ENCODE measurements at places on chromosomes 1 and 21.

- no peak for DNase-seq
Observed at GRCh38 chr1:44315521-44315920, 39.5 kb downstream of the ERI3 start.

GRCh38 chr1:34794001-34794789 is 1.4 kb downstream of the GJA4 start:
- DNase-seq: no peak

GRCh38 chr1:213277036-213277435 is 226.0 kb downstream of the RPS6KC1 start:
- no peak for DNase-seq

DNA sequence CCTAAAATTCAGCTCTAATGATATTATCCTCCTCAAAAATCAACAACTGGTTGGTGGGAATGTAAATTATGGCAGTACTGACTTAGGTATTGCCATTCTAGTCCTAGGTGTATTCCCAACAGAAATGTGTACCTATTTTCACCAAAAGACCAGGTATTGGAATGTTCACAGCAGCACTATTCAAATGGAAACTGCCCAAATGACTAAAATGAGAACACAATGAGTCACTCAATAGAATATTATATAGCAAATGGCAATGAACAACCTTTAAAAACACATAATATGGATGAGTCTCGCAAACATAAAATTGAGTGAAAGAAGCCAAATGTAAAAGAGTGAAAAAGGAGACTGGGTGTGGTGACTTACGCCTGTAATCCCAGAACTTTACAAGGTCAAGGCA is 44.9 kb downstream of the GADD45A start:
- DNase-seq: no peak

DNA sequence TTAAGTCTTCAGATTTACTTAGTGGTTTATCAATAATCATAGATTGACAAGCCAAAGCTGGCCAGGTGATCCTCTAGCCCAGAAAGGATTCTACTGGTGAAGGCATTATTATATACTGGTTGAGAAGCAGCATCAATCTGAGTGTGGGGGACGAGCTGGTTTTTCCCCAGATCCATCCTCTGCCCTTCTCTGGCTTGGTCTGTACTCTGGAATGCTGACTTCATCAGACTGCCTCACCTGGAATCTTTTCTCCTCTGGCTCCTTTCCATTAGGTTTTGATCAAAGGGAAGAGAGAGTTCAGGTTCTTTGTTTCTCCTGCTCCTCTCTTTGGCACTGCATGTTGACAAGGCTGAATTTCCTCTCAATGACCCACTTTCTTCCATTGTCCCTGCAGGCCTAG is 93.9 kb downstream of the KCTD3 start:
- no peak for DNase-seq

- no peak for DNase-seq
Observed at GRCh38 chr1:53919675-53920066, 25.7 kb downstream of the DIO1 start.

DNA sequence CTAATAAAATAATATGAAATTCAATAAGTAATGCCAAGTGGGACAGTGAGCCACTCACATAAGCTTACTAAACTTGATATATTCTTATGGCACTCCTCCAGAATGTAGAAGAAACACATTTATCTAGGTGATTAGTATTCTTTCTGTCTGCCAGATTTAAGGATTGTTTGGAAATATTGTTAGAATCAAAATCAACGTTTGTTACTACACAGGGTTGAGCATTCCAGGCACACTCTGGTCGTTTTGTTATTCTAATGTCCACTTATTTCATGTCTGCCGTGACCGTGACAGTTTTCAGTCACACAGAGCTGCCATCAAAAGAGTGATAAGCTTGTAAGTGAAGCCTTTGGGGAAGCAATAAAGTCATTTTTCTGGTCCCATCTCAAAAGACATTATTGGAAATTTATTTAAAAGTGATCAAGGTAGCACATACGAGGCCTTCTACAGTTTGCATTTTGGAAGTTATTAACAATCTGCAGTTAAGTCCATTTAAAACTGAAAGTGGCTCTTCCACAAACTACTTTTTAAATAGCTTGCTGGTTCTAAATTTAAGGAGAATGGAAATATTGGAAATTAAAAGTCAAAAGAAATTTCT is 38.0 kb downstream of the NFIA start:
- no peak for DNase-seq

DNA sequence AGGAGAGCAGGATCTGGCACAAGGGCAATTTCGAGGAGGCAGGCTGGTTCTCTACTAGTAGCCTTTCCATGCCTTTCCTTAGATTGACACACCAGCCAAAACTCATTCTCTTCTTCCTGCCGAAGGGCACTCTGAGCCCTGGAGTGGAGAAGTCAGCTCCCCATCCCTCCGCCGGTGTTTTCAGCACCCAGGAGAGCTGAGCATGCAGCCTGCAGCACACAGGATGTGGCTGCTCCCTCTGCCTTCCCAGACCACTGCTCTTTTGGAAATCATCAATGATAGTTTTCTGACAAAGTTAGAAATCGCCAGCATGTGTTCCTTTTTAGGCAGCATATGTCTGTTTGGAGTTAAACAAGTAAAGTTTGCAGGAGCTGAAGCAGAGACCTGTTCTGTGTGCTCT is 11.7 kb downstream of the RNU5D-1 start:
- DNase-seq: no peak

GRCh38 chr1:65471213-65471833 is 50.9 kb downstream of the LEPR start:
- DNase-seq: no peak

DNA sequence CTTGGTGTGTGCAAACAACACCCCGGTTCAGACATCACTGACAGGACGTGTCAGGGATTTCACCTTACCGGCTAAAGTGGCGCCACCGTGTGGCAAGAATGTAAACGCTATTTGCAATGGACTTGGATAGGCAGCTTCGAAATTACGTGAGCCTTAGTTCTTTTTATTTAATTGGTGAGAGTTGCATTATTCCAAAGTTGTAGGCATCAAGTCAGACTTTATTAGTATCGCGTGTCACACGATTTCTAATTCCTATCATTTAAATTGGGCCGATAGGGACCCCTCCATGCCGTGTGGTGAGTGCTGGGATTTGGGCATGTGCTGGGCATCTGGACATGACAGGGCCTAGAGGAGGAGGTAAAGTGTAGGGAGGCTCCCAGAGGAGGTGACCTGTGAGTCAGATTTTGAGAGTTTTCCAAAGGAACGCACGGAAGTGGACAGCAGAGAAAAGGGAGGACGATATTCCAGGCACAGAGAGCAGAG is 14.5 kb upstream of the CPT2 start:
- peak; percentile 79 for DNase-seq

- DNase-seq: no peak
Observed at GRCh38 chr1:105373681-105374080, 1624.0 kb downstream of the AMY1C start.

DNA sequence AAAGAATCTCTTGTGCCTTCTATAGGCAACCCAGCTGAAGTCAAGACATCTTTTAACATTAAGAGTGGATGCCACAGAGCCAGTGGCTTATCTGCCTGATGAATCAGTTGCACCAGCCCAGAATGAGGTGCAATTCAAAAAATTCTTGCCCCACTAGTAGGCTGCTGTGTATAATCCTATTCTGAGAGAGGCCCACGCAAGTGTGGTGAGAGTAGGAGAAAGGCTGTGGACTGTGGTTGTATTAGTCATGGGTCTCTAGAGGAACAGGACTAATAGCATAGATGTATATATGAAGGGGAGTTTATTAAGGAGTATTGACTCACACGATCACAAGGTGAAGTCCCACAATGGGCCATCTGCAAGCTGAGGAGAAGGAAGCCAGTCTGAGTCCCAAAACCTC is 216.4 kb downstream of the LTN1 start:
- DNase-seq: peak; percentile 11

DNA sequence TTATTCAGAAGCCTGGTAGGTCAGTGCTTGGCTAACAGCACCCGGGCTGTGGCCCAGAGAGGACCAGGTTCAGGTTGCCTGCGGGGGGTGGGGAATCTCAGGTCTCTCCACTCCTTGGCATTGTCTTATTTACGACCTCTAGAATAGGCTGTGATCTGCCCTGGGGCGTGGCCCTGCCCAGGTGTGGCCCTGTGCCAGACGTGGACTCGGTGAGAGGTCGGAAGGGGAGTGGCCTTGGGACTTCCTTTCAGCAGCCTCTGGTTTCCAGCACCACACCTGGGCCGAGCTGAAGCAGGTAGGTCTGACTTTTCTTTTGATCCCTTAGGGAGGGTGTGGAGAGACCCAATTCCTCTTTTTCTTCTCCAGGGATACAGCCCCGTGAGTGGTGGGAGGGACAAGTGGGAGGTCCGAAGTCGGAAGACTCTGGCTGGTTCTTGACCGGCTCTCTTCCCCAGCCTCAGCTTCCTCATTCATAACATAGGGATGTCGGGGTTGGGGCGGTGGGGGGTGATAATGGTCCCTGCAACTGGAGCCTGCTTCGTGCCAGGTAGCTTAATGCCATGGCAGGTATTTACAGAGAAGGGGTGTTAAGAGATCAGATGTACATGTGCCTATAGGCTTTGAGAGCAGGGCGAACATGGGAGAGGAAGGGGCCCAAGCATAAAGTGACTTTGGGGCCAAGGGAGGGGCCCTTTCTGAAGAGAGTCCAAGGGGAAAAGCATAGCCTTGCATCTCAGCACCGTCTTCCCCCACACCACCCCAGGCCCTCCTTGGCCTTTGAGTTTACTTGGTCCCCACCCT is 16.5 kb downstream of the ACOT11 start:
- no peak for DNase-seq

DNA sequence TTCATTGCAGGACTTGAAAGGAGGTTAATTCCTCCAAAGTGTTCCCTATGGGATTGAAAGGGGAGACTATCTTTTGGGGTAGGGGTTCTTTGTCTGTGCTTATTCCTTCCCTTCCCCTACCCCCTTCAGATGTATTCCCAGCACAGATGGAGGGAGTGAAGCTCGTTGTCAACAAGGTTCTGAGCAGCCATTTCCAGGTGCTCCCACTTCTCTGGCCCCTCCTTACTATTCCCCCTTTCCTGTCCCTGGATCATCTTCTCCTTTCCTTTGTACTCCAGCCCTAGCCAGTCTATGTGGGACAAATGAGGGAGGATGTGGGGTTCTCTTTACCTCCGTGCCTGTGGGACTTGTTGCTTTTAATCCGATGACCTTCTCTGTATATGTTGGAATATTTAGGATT is 899 bp downstream of the TOMM40L start:
- no peak for DNase-seq

DNA sequence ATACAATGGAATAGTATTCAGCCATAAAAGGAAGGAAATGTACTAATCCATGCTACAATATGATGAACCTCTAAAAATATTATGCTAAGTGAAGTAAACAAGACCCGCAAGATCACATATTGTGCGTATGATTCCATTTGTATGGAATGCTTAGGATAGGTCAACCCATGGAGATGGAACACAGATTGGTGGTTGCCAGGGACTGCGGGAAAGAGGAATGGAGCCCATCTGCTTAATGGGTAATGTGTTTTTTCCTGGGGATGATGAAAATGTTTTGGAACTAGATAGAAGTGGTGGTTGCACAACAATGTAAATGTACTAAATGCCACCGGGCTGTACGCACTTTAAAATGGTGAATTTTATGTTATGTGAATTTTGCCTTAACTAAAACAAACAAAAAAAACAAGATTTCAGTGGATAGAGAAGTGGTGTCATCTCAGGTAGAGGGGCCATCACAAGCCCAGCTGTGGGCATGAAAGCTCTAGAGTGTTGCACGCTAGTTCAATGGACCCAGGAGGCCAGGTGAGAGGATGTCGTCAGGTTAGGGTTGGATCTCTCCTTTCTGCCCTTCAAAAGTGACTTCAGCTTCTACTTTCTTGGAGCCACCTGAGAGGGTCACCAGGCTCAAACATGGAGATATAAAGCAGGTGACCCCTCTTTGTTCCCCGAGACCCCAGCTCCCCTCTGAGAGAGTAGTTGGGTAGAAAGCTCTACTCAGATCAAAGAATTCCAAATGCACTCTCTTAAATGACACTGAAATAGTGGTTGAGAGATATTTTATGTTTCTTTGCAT is 2.5 kb downstream of the C1orf115 start:
- DNase-seq: no peak

- DNase-seq: no peak
Observed at GRCh38 chr1:247453245-247453644, 4.7 kb downstream of the OR2B11 start.

DNA sequence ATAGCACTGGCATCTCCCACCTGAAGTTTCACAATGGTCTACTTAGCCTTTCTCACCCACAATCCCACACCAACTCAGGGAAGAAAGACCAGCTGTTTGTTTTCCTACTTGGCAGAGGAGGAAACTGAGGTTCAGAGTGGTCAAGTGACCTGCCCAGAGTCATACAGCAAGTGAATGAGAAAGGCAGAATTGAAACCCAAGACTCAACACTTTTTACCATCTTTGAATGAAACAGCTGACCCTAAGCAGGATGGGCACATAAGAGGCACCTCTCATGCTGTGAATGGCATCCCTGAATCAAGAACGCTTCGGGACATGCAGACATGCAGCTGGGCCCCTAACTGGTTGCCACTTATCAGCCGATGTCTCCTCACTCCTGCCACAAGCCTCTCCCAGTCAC is 193.8 kb downstream of the HIVEP3 start:
- DNase-seq: no peak

- no peak for DNase-seq
Observed at GRCh38 chr1:231338270-231339128, at the start of gene SPRTN. TSS of gene SPRTN (plus strand) at chr1:231338293. CDS start at chr1:231338384, 91 bp downstream.

DNA sequence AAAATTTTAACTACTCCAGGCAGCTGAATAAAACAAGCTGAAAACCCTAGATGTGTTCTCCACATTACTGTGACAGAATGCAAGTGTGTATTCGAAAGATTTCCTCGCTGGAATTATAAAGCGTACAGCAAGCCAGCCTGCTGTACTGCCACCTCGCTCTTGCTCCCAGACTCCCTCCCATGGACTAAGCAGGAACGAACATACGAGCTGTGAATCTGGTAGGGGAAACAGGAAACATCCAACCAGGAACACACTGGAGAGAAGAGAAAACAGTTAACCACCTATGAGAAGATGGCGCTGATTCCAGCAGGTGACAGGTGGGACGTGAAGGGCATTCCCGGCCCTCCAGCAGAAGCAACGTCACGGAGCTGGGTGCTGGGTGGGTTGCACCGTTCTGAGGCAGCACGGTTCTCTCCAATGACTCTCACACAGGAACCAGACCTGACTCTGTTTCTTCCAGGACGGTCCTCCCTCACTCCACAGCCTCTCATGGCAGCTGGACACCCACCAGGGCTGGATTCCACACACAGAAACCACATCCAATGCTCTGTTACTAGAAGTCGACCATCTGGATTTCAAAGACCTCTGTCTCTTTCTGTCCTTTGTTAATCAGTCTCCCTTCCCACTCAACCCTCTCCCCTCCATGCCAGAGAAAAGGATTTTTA is 219.2 kb downstream of the RERE start:
- no peak for DNase-seq

All from stimulated activated CD4-positive, alpha-beta T cell treated with anti-CD3 and anti-CD28 coated beads, Interleukin-4, amount 100 ng/mL, for 48 hours (primary cell).